Activated CD8-positive, alpha-beta memory T cell treated with anti-CD3 and anti-CD28 coated beads for 36 hours (primary cell): ENCODE measurements at places on chromosomes 16 and 17. TPM values are rescaled to one million over a fixed set of nuclear protein-coding genes. Genes with fewer than 3 reads are reported as not detected.

The ASIC2 gene
- total RNA-seq, result not detected

The FNDC8 gene
- not detected for total RNA-seq

The SCIMP gene
- total RNA-seq, result 0.23 TPM

The MT1G gene
- 15.3 TPM for total RNA-seq

The GLP2R gene
- total RNA-seq, result not detected

The ASB16 gene
- 0.23 TPM for total RNA-seq

The CCL17 gene
- total RNA-seq, result 6.2 TPM

The ALOX15B gene
- total RNA-seq, result not detected

The LITAFD gene
- total RNA-seq, result not detected

The IRX3 gene
- not detected for total RNA-seq

The RHBDL3 gene
- 0.13 TPM for total RNA-seq

The DOC2B gene
- 0.13 TPM for total RNA-seq
